ENCODE measurements at places on chromosomes 3 and 15.
A peak's percentile ranks its signal among the peaks of the same experiment; 100 is the strongest.

- H3K27ac ChIP-seq = peak within 1 kb of the TSS; percentile 65
- peaks cover 45% of the 10 kb centered on the region for H3K4me1 ChIP-seq
- no peak within 1 kb of the TSS for H3K4me3 ChIP-seq
- no peaks in the 10 kb centered on the region for H3K27me3 ChIP-seq
Measured at GRCh38 chr15:63597038-63597790, at the start of gene FBXL22. FBXL22 (plus strand) TSS chr15:63597387; CDS start chr15:63597393, 6 bp downstream.

DNA sequence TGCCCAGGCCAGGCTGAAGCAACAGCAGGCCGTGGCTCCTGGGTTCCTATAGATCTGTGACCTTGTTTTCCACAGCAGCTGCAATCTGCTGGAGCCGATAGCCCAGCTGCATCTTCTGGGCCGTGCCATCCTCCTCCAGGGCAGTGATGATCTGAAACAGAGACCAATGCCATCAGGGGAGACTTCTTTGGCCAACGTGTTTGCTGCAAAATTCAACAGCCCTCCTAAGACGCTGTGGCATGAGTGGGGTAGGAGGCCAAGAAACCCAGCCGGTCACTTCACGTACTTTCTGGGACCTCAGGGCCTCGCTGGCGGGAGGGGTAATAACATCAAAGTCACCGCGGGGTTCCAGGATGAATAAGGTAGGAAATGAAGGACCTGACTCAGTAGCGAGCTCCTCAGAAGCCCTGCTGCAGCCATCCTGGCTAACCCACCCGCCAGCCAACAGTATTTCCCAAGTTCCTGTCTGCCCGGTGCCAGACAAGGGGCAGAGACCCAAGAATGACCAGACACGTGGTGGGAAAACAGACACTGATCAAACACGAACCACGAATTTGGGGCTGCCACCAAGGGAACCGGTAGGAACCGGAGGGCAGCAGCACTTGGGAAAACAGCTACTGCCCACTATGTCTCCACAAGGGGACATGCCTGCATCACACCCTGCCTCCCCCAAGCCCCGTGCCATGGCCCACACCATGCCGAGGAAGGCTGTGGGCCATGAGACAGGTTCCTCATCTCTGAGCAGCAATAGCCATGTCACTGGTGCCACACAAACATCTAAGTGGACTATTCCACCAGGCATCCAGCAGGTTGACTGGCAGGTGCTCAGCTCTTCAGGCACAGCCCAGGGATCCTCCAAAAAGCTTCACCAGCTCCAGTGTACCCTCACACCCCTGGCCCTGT, 25.2 kb downstream of the PLXNB1 start:
- no peak overlapping the region for H3K27ac ChIP-seq
- no peak for DNase-seq
- H3K4me3 ChIP-seq = no peak overlapping the region
- H3K27me3 ChIP-seq = peaks cover 8% of the 10 kb centered on the region
- H3K36me3 ChIP-seq = no peaks in the 10 kb centered on the region

- H3K4me3 ChIP-seq = no peak overlapping the region
- H3K36me3 ChIP-seq = no peaks in the 10 kb centered on the region
- no peaks in the 10 kb centered on the region for H3K4me1 ChIP-seq
- no peak overlapping the region for H3K27ac ChIP-seq
Measured at GRCh38 chr15:38373016-38373415, 80.9 kb upstream of the FAM98B start.

GRCh38 chr15:82847703-82848102, 38.3 kb downstream of the WHAMM start:
- H3K4me3 ChIP-seq = no peak overlapping the region
- no peaks in the 10 kb centered on the region for H3K4me1 ChIP-seq
- peaks cover 1% of the 10 kb centered on the region for H3K36me3 ChIP-seq

DNA sequence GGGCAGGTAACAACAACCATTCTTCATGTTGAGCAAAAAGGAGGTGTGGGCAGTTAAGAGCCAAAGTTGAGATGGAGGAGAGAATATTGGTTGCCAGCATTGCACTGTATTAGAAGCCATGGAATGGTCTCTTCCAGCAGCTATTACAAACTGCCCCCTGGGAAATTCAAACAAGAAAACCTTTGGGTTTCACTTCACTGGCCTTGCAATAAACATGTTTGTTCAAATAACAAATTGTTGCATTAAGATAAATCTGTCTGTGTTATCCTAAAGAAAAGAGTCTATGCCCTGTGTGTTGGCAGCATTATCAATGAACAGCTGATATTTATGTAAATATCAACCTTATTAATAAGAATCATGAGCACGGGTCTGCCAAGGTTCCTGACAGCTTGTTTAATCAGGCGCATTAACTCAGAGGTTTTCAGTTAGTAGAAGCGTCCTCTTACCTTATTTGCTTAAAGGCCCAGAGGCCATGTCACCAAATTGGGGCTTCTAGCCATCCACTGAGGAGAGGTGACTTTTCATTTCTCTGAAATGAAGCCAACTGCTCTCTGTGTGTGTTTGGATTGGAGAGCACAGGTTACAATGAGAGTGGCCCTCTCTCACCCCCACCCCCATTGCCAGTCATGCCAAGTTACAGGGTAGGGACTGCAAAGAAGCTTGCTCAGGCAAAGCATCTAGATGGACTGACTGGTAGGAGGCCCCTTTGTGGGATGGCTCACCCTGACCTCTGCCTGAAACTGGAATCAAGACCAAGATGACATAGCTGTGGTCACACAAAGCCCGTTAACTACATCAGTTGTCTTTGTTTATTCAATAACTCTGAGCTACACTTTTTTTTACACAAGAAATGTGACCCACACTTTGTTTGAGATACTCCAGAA, 10.5 kb downstream of the FILIP1L start:
- no peak for DNase-seq
- no peak overlapping the region for H3K4me3 ChIP-seq
- no peaks in the 10 kb centered on the region for H3K36me3 ChIP-seq
- no peaks in the 10 kb centered on the region for H3K4me1 ChIP-seq

DNA sequence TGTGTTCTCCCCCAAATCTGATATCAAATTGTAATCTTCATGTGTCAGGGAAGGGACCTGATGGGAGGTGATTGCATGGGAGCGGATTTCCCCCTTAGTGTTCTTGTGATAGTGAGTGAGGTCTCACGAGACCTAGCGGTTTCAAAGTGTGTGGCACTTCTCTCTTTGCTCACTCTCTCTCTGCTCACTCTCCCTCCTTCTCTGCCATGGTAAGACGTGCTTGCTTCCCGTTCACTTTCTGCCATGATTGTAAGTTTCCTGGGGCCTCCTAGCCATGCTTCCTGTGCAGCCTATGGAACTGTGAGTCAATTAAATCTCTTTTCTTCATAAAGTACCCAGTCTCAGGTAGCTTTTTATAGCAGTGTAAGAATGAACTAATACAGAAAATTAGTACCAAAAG, 30.6 kb upstream of the OR5H6 start:
- peaks cover 6% of the 10 kb centered on the region for H3K4me1 ChIP-seq
- H3K27ac ChIP-seq = no peak overlapping the region
- no peak overlapping the region for H3K4me3 ChIP-seq
- peaks cover 54% of the 10 kb centered on the region for H3K27me3 ChIP-seq
- no peak for DNase-seq

GRCh38 chr3:45545476-45545875, 49.1 kb upstream of the LIMD1 start:
- peak overlapping the region; percentile 44 for H3K27ac ChIP-seq
- peaks cover 11% of the 10 kb centered on the region for H3K4me1 ChIP-seq
- DNase-seq = no peak
- no peaks in the 10 kb centered on the region for H3K27me3 ChIP-seq
- H3K4me3 ChIP-seq = no peak overlapping the region

DNA sequence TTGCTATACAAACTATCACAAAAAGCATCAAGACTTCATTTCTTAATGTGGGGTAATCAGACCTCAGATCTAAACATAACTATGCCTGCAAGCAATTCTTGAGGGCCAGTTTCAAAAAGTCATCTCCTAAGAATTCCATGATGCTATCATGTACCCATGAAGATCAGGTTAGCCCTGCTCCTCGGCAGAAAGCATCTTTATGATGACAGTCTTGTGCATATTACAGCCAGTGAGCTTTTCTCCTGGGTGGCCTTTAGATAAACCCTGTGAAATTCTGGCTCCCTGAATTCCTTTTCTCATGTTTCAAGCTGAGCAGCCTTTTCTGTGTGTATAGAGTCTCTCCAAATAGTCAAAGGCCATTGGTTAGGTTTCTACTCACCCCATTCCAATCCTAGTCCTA, 201.9 kb upstream of the MCTP2 start:
- no peaks in the 10 kb centered on the region for H3K4me1 ChIP-seq
- H3K27ac ChIP-seq = no peak overlapping the region
- no peak for DNase-seq
- peaks cover 84% of the 10 kb centered on the region for H3K27me3 ChIP-seq

DNA sequence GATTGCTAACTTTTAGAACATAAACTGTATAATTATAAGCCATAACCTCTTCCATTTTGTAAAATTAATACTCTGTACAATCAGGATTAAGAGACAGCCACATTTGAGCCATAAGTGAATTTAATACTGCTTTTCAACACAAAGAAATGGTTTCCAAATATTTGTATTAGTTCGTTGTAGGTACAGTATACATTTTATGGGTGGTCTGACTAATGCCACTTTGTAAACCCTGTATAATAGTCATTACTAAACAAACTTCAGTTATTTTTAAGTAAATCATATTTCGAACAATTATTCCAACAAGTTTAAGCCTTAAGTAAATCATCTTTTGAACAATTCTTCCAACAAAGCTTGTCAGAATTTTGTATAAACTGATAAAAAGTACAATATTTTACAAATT, 11.0 kb downstream of the ALCAM start:
- no peak overlapping the region for H3K4me3 ChIP-seq
- peaks cover 17% of the 10 kb centered on the region for H3K4me1 ChIP-seq
- no peaks in the 10 kb centered on the region for H3K27me3 ChIP-seq
- no peak overlapping the region for H3K27ac ChIP-seq
- no peaks in the 10 kb centered on the region for H3K36me3 ChIP-seq

DNA sequence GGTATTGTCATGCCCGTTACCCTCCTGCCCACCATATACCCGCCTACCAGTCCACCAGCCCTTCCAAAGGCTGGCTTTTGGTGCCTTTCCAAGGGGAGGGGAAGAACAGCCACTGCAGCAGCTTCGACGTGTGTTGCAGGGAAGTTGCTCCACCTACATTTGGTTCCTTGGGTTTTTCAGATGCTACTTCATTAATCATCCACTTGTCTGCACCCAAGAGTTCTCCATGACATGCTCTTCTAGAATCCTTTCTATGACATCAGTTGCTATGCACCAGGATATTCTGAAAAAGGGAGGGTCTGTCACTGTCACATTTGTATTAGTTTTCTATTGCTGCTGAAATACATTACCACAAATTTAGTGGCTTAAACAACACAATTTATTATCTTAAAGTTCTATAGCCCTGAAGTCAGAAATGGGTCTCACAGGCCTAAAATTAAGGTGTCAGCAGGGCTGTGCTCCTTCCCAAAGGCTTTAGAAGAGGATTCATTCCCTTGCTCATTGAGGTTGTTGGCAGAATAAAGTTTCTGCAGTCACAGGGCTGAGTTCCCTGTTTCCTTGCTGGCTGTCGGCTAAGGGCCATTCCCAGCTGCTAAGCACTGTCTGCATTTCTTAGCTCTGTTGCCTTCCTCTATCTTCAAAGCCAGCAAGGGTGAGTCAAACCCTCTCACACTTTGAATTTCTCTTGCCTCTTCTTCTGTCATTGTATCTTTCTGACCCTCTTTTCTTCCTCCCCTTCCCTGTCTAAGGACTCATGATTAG, at the start of gene LYZL4:
LYZL4 (minus strand) TSS at position 241 of the 762 bp plus-strand sequence. CDS start 3,359 bp downstream, outside the sequence.
- no peaks in the 10 kb centered on the region for H3K36me3 ChIP-seq
- peaks cover 43% of the 10 kb centered on the region for H3K27me3 ChIP-seq
- H3K4me3 ChIP-seq = no peak within 1 kb of the TSS

- no peak overlapping the region for H3K27ac ChIP-seq
- H3K4me3 ChIP-seq = no peak overlapping the region
- H3K4me1 ChIP-seq = no peaks in the 10 kb centered on the region
- DNase-seq = no peak
- peaks cover 36% of the 10 kb centered on the region for H3K27me3 ChIP-seq
- no peaks in the 10 kb centered on the region for H3K36me3 ChIP-seq
Measured at GRCh38 chr3:125061170-125061569, 5.4 kb upstream of the HEG1 start.

All from central memory CD8-positive, alpha-beta T cell (primary cell).